Stimulated activated CD4-positive, alpha-beta T cell treated with anti-CD3 and anti-CD28 coated beads, TNF-alpha, amount 100 ng/mL, for 1 hour (primary cell): ENCODE measurements at places on chromosomes 5 and 9.

DNA sequence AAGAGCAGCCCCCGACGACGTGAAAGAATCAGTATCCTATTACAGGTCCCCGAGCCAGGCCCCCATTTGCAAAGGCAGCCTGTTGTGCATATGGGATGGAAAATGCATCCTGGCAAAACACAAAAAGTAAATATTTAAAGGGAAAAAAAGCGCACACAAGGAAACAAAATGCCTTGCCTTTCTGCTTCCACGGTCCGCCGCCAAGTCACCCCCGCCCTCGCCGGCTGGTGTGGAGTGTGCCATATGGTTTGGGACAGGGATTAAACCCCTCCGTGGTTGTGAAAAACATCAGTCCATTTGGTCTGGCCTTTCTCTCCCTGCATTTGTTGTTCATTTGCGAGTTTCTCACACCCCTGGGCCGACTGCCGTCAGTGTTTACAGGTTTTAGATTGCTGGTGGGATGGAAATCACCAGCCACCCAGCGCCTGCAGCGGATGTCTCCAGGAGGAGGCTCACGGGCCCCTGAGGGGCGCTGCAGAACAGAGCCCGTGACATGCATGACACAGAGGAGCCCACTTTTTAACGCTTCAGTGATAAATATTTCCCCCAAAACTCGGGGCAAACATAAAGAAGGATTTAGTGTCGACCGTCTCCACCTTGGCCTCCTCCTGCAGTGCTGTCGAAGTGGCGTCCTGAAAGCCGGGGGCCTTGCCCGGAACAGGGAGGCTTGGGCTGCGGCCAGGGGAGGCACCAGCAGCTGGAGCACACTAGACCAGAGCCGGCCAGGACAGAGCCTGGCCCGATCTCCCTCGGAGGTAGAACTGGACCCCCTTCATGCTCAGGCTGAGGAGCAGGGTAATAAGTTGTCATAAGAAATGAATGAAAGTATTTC lies 161.5 kb downstream of the HSD17B3 start:
- DNase-seq: no peak

GRCh38 chr9:137918331-137919094 lies 40.9 kb downstream of the CACNA1B start:
- DNase-seq: no peak

DNA sequence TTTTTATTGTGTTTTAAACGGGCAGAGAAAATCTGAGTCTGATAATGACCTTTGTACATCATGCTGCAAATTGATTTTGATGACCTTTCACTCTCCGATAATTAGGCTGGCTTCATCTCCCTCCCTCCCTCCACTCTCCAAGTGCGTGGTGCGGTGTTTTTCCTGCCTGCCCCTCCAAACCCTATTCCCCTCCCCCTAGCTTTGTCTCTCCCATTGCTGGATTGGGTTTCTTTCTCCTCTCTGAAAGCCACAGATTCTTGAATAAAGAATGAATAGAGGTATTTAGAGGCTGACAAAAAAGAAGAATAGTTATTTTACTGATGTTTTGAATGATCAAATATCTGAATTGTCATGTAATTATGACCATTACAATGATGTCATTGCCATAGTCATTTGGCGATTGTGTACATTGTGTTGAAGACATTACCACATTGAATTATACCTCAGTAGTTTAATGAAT lies 571.1 kb upstream of the ZNF608 start:
- DNase-seq: no peak

- no peak for DNase-seq
Measured at GRCh38 chr9:37036776-37037502, 2.9 kb upstream of the PAX5 start.

GRCh38 chr5:95725071-95725820 lies 5.9 kb upstream of the RHOBTB3 start:
- no peak for DNase-seq

GRCh38 chr9:93082841-93083411 lies 13.1 kb upstream of the CARD19 start:
- DNase-seq: no peak

- DNase-seq: no peak
Measured at GRCh38 chr5:79759436-79759835, 69.8 kb downstream of the CMYA5 start.

DNA sequence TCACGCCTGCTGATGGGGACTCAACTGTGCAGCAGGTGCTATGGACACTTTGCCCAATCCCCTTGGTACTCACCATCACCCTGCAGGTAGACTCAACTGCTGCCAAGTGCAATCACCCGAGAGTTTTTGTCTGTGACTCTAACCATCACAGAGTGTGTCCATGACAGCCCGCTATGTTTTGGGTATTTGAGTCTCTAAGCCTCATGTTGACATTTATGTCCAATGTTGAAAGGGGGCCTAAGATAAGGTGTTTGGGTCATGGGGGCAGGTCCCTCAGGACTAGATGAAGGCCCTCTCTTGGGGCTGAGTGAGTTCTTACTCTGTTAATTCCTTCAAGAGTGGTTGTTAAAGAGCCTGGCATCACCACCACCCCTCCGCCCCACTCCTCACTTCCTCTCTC lies 44.1 kb upstream of the GABRP start:
- DNase-seq: no peak

GRCh38 chr5:59062986-59063683 lies 480.3 kb downstream of the RAB3C start:
- DNase-seq: no peak

DNA sequence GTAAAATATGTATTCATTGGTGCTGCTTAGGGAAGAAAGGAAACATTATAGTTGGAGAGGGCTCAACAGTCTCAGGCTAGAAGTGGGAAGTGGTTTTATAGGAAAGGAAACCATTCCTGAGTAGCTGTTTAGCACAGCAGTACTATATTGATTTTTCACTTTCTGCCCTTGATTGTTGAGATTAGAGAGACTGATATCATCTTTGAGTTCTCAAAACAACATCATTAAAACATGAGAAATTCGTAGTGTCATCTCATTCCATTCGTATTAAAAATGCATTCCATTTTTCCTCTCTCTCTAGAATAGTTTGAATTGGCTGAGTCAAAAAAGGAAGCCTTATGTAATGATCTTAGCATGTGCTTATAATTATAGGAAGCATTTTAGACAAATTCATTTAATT lies 14.1 kb downstream of the POLR3G start:
- no peak for DNase-seq
